Suprapubic skin (tissue), 4 donors: ENCODE measurements at places on chromosomes 16 and 17.

- DNase-seq = no peak
Measured at GRCh38 chr16:3770530-3770929, 53.2 kb upstream of the TRAP1 start.

- DNase-seq = no peak
Measured at GRCh38 chr17:30116345-30116660, 313 bp upstream of the NSRP1 start.

- no peak for DNase-seq
Measured at GRCh38 chr17:46148247-46148646, 45.0 kb downstream of the KANSL1 start.

DNA sequence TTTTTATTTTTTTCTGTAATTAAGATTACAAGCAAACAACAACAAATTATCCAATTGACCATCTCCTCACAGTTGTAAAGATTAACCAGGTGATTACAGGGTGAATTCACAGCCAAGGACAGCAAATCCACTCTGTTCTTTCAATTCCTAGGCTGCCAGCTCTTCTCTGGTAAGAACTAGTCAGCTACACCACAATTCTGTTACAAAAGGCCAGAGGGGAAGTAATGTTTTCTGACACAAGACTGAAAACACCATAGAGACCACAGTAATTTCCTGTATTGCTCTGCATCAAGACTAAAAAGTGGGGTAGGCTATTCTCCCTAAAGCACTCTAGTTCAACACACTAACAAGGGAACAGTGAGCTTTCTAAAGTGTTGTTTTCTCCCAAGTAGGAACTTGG is 10.6 kb downstream of the CA10 start:
- no peak for DNase-seq

DNA sequence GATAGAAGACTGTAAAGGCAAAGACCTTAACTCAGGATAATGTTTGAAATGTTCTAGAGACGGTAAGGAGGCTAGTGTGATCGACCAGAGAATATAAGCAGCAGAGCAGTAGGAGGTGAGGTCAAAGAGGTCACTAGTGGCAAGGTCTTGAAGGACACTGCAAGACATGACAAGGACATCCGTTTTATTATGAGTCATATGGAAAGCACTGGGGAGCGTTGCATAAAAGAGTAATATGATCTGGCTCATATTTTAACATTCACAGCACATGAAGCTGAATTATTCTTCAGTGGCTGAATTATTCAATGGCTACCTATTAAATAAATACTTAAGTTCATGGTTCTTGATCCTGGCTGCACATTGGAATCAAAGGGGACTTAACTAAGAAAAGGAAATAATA is 123.7 kb downstream of the SOX9 start:
- no peak for DNase-seq

GRCh38 chr16:66881014-66881417 is 701 bp downstream of the PDP2 start:
- DNase-seq = no peak
